ENCODE measurements at places on chromosomes 13 and 19.
A peak's percentile ranks its signal among the peaks of the same experiment; 100 is the strongest.

- no peak for DNase-seq
These were observed 18.4 kb downstream of the AMER2 start for GRCh38 chr13:25153736-25154135.

DNA sequence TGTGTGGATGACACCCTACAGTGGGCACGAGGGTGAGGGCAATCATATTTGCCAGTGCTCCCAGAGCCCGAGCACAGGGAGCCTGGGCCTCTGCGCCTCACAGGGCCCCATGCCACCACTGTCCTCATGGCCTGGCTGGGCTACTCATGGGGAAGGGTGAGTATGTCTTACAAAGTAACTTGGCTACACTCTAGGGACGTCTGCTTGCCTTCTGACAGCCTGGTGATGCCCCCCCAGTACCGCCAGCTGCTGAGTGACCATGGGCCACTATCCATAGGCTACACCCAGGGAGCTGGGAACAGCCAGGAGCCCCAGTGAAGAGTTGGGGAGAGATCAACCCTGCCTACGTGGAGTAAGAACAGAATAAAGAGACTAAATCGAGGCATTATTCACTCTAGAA is 78.8 kb downstream of the SERP2 start:
- no peak for DNase-seq

- peak; percentile 87 for DNase-seq
These were observed 80.0 kb upstream of the GPR183 start for GRCh38 chr13:99386911-99387788.

- no peak for DNase-seq
These were observed 771.8 kb upstream of the SLITRK1 start for GRCh38 chr13:84653915-84654534.

DNA sequence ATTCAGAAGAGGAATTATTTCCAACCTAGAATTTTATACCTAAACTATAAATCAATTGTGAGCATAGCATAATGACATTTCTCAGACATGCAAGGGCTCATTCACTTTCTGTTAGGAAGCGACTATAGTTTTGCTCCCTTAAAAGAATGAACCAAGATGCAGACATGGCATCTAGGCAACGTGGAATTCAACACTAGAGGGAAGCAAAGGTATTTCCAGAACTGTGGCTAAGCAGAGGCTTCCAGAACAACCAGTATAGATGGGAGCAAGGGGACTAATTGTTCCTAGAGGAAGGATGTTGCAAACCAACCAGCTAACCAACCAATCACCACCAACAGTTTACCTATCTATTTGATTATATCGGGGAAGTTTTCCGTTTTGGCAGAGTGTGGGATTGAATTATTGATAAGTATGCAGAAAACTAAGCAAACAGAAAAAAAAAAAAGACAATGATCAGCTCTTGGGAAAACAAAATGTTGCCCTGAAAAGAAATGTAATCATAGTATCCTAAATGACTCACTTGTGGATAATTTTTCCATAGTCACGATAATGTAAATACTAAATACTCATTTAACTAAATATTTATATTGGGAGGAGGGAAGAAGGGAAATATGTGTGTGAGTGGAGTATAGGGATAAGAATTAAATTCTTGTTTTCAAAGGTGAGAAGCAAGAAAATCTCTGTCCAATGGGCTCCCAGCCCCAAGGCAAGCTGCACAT is 21.1 kb downstream of the ARL11 start:
- no peak for DNase-seq

DNA sequence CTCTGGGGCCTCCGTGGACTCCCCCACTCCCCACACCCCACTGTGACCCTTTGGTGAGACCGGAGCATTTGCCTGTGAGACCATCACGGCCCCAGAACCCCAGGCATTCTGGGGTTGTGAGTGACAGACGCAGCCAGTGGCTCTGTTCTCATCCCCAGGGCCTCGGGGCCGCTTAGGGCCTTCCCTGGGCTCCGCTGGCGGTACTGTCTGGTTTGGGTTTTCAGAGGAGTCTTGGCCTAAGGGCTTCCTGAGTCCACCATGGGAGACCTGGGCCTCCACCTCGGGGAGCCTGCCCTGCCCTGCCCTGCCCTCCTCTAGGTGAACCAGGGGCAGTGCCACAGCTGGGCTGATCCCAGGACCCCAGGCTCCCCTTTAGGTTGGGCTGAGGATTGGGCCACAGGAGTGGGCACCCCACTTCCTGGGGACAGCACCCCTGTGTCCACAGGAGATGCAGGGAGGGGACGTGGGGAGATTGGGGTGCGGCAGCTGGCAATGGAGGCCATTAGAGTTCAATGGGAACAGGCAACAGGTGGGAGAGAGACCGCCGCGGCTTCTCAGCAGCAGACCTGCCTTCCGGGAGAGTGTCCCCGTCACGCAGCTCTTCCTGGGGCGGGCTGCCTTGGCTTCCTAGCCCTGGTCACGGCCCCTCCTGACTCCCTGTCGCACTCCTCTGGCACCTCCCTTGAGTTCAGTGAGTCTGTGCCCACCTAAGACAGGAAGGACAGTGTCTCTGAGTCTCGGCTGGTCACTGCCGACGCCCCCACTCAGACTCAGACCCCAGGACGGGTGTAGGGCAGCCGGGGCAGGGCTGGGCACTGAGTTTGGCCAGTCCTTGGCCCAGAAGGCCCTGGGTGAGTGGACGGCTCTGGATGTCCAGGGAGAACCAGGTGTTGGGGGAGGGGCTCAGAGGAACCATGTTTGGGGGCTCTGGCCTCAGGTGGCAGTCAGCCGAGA is 164.1 kb downstream of the KDM4B start:
- no peak for DNase-seq

DNA sequence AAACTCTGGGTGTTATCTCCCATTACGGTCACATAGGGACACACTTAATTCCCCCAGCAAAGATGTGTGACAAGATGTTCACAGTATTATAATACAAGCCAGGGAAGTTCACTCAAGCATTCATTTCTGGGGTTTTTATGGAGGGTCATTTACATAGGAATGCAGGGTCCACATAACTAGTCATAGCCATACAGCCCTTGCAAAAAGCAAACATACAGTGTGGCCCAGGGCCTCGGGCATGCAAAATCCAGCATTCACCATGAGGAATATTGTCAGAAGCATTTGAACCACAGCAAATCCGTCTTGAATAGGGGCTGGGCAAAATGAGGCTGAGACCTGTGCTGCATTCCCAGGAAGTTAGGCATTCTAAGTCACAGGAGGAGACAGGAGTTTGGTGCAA is 13.0 kb upstream of the ZNF460 start:
- no peak for DNase-seq

DNA sequence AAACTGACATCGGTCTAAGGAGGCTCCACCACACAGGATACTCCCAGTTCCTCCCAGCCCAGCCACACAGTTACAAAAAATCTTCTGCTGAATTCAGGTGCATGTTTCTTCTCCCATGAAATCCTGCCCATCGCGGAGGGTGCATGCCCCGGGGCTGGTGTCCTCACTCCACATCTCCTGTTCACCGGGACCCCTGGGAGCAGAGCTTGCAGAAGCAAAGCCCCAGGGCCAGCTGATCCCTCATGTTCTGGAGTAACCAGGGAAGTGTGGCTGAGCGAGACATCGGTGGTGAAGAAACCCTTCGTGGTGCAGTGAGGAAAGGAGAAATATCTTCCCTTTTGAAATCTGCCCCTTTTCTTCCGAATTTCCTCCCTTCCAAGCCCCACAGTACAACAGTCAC is 904 bp upstream of the SIGLEC9 start:
- no peak for DNase-seq

DNA sequence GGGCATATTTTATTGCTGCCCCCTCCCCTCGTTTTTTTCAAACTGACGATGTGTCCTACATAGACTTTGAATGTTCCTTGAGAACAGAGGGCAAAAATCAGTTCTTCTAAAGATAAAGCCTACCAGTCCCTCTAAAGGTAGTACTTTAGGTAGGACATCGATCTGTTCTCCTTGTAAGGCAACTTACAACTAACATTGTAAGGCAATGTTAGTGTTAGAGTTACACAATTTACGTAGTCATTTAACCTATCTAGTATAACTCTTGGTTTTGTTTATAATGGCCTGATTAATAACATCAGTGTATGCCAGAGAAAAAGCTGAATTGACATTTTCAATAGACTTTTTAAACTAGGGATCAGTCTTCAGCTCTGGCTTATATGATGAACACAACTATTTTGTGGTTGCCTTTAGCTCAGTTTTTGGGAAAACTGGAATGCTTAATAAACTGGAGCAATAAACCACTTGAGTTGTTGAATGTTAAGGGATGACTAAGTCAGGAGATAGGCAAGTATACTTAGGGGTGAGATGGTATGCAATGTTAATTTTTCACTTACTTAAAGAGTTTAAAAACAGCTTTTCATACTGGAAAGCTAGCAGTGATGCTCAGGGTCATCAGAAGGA is 2.2 kb downstream of the NDFIP2 start:
- no peak for DNase-seq

- peak; percentile 78 for DNase-seq
These were observed 7.5 kb upstream of the LRFN1 start for GRCh38 chr19:39328046-39328705.

DNA sequence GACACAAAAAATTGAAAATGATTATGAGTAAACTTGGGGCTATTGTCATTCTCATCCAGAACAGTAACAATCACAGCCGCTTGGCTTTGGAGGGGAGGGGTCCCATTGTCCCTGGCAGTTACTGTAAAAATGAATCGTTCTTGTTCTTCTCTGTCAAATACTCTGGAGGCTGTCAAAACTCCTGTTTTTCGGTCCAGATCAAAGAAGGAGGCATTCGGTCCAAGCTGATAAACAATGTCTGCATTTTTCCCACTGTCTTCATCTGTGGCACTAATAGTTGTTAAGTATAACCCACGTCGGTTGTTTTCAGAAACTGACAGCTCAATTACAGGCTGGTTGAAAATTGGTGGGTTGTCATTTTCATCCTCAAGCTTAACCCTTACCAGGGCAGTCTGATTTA is 3.4 kb downstream of the PCDH9 start:
- DNase-seq = no peak

DNA sequence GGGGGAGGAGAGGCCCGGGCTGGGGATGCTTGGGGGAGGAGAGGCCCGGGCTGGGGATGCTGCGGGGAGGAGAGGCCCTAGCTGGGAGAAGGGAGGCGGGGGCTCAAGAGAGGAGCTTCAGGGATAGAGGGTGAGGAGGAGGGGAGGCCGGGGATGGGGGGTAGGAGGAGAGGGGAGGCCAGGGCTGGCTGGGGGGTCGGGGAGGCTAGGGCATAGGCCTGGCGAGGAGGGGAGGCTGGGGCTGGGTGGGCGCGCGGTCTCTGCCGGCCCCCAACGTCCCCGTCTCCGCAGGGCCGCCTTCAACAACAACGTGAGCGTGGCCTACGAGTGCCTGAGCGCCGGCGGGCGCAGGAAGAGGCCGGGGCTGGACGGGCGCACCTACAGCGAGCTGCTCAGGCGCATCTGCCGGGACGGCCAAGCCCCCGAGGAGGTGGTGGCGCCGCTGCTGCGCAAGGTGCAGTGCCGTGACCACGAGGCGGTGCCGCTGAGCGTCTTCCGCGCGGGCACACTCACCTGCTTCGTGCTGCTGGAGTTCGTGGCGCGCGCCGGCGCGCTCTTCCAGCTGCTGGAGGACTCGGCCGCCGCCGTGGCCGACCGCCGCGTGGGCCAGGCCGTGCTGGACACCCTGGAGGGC is 11.4 kb downstream of the TPGS1 start:
- no peak for DNase-seq

DNA sequence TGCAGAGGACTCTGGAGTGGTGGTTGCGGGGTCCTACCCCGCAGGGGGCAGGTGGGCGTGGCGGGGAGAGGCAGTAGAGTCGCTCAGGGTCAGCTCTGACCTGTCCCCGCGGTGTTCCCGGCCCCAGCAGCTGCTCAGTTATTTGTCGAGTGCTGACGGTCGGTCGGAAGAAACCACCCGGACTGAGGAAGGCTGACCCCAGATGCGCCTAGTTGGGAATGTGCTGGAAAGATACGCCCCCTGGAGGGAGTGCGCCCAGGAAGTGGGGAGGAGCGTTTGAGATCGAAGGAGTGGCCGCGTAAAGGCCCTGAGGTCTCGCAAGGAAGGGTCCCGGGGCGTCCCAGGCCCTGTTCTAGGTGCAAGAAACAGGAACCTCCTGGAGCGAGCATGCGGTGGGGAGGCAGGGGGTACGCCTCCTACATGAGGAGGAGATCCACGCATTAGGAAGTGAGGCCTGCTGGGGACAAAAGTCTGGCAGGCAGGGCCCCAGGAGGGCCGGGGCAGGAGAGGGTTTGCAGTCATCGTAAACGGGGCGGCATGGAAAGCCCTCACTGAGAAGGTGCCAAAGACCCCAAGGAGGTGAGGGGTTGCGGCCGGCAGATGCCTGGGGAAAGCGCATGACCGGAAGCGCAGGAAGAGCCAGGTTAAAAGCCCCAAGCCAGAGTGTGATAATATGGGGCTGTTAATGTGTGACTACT is 9.2 kb downstream of the CCDC8 start:
- no peak for DNase-seq

DNA sequence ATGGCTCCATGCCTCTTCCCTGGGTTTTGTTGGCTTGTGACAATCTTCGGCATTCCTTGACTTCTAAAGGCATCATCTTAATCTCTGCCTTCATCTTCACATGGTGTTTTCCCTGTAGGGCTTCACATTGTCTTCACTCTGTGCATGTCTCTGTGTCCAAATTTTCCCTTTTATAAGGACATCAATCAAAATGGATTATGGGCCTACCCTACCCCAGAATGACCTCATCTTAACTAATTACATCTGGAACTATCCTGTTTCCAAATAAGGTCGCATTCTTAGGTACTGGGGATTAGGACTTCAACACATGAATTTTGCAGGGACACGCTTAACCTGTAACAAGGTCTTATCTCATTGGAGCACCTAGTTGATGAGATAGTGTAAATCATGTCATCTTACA is 290.3 kb upstream of the KLF12 start:
- DNase-seq = no peak

- no peak for DNase-seq
These were observed 1.6 kb upstream of the CLEC11A start for GRCh38 chr19:50721441-50722137.

GRCh38 chr19:35135389-35135909 is 590 bp upstream of the LGI4 start:
- peak; percentile 92 for DNase-seq

DNA sequence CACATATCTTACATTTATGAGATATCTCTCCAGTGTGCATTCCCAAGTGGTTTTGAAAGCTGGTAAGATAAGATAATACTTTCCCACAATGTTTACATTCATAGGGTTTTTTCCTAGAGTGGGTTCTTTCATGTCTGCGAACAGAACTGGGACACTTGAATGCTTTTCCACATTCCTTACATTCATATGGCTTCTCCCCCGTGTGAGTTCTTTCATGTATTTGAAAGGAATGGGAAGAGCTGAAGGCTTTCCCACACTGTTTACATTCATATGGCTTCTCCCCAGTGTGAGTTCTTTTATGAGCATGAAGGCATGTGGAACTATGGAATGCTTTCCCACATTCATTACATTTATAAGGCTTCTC is 19.7 kb downstream of the ZNF433 start:
- DNase-seq = no peak

DNA sequence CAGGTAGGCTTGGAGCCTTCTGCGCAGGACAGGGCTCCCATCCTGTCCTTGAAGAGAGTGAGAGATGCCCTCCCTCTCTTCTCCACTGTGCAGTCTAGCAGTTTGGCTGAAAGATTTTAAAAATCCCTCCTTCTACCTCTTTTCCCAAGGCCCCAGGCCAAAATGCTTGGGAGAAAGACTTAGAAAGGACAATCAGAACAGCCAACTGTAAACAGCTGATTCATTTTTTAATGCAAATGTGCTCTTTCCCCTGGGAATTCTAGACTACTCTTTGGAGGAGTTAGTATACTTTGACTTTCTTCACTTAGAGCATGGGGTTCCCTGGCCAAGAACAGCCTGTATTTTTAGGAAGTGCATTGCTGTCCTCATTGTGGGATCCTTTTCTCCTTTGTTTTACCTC is 398.9 kb downstream of the GPC6 start:
- no peak for DNase-seq

- DNase-seq = no peak
These were observed 109.6 kb downstream of the VWA8 start for GRCh38 chr13:41851351-41851750.

- DNase-seq = no peak
These were observed 37.4 kb downstream of the SAE1 start for GRCh38 chr19:47168065-47168464.
